ENCODE measurements at places on chromosomes 2 and 18. TPM values are rescaled to one million over a fixed set of nuclear protein-coding genes. Genes with fewer than 3 reads are reported as not detected.

The CGREF1 gene
- not detected for total RNA-seq

The HS6ST1 gene
- total RNA-seq = 7.6 TPM

The XDH gene
- not detected for total RNA-seq

The UGT1A1 gene
- total RNA-seq = not detected

The GDF7 gene
- total RNA-seq = 0.17 TPM

The TLX2 gene
- not detected for total RNA-seq

The UGT1A7 gene
- not detected for total RNA-seq

The CLEC4F gene
- total RNA-seq = not detected

The AFF3 gene
- total RNA-seq = 10.1 TPM

The PRKD3 gene
- total RNA-seq = 19.7 TPM

The G6PC2 gene
- total RNA-seq = not detected

The SPRED2 gene
- total RNA-seq = 6.3 TPM

The IL36A gene
- total RNA-seq = not detected

The CNGA3 gene
- not detected for total RNA-seq

The MAPK4 gene
- total RNA-seq = not detected

The SRD5A2 gene
- total RNA-seq = not detected

The MALL gene
- 0.27 TPM for total RNA-seq

The THSD7B gene
- not detected for total RNA-seq

The EIF5B gene
- total RNA-seq = 38.0 TPM

The HRH4 gene
- total RNA-seq = 0.39 TPM

The FBLN7 gene
- 19.3 TPM for total RNA-seq

The CSRNP3 gene
- not detected for total RNA-seq

The UGT1A4 gene
- total RNA-seq = not detected

The WNT6 gene
- not detected for total RNA-seq

The NTSR2 gene
- total RNA-seq = not detected

The NUP35 gene
- total RNA-seq = 11.9 TPM

The GULP1 gene
- total RNA-seq = not detected

The EN1 gene
- not detected for total RNA-seq

The D2HGDH gene
- total RNA-seq = 38.4 TPM

The RNF125 gene
- total RNA-seq = 81.7 TPM

The MTERF4 gene
- total RNA-seq = 105 TPM

The TEKT4 gene
- total RNA-seq = not detected

The ACOXL gene
- not detected for total RNA-seq

The SLC9A2 gene
- total RNA-seq = not detected

The DAPL1 gene
- not detected for total RNA-seq

The CACNB4 gene
- 0.30 TPM for total RNA-seq

The ALPG gene
- total RNA-seq = not detected

The MRPS5 gene
- 31.2 TPM for total RNA-seq

The TMEM247 gene
- total RNA-seq = not detected

The BOD1L2 gene
- not detected for total RNA-seq

Data from CD4-positive, CD25-positive, alpha-beta regulatory T cell (primary cell).